ENCODE measurements at places on chromosomes 6 and 20.

DNA sequence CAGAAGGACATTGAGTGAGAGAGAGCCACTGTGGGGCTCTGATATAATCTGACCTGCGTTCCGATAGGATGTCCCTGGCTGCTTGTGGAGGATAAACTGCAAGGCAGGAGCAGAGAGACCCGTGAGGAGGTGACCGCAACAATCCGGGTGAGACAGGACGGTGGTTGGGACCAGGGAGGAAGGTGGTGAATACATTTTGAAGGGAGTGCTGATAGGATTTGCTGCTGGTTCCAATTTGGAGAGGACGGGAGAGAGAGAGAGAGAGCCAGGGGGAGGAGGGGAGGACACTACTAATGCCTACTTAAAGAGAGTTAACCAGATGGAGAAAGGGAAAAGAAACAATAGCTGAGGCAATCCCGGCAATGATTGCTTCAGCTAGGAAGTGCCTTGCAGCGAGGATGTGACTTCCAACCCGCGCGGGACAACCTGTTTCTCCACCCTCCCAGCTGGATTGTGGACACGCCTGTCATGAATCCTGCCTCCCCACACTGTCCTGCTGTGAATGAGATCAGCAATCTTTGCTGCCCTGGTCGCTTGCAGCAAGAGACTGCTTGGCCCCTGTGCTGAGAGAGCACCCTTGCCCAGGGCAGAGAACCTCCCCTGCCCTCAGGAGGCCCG lies 199.0 kb upstream of the KCNG1 start:
- DNase-seq, result peak; percentile 86

DNA sequence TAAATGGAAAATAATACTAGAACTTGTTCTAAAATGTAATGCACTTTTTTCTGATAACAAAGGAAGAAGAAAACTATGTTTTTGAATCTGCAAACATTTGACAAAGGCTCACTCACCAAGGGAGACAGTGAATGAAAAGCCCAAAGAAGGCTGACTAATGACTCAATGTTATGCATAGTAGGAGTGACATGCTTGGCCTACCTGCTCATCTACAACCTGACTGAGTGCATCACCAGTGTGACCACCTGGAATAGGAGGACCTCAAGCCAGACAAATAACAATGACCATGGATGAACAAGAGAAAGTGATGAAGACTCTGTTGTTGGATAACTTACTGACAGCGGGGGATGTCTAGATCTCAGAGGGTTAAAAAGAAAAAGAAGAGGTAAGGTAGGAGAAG lies 157.2 kb downstream of the SIM1 start:
- DNase-seq, result no peak

DNA sequence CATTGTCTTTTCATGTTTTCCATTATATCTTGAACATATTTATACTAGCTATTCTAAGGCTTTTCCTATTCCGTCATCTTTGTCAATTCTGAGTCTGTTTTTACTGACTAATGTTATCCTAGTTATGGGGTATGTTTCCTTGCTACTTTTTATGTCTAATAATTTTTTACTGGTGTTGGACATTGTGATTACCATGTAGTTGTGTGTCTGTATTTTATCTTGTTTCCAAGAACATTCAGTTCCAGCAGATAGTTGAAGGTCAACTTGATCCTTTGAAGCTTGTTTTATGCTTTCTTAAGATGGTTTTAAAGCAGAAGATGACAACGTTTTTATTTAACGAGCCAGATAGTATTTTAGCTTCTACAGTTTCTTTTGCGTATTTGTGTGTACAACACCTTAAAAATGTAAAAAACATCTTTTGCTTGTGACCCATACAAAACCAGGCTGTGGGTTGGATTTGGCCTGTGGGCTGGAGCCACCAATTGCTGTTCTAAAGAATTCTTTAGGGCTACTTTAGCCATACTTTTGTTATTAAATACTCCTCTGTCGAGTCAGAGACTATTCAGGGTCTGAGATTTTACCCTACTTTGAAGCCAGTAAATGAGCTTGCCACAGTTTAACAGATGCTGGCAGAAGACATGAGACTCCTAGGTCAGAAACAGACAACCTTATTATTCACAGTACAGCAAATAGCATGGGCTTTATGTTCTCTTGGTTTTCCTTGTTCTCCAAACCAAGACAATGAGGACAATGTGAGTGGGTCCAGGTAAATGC lies 38.7 kb upstream of the REV3L start:
- peak; percentile 15 for DNase-seq

- DNase-seq, result no peak
Measured at GRCh38 chr6:28945349-28945748, 21.6 kb upstream of the TRIM27 start.

DNA sequence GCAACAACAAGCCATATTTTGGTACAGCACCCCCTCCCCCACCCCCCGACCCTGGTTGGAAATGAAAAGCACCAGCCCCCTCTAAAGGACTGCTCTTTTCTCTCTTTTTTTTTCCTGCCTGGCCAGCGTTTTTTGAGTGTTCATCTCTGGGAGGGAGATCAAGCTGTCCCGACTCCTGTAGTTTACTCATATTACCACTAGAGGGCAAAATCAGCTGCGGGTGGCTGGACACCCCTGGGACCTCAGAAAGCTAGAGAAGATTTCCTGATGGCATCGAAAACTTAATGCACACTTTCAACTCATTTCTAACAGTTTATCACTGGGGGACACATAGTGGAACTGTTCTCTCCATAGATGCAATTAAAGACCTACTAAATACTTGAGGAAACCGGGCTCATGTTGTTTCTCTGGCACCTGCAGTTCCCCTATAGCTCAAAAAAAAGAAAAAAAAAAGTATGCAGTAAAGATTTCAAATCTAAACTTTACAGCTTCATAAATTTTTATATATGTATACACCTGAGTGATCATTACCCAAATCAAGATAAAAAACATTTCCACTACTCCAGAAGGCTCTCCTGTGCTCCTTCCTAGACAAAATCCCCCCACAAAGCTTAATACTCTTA lies 24.4 kb downstream of the CNBD2 start:
- peak; percentile 68 for DNase-seq

Measured in fibroblast of lung (primary cell).